Activated effector memory CD4-positive, alpha-beta T cell treated with Interleukin-2 at 50 U/mL for 16 hours (primary cell): ENCODE measurements at places on chromosomes 7 and 10.

GRCh38 chr7:94154858-94155257, 150.7 kb upstream of the BET1 start:
- DNase-seq, result no peak

GRCh38 chr7:149824301-149824741, 13.9 kb upstream of the ZNF862 start:
- DNase-seq, result no peak

GRCh38 chr10:122186816-122187810, 84.0 kb upstream of the BTBD16 start:
- DNase-seq, result no peak

GRCh38 chr10:3924344-3924743, 139.3 kb upstream of the KLF6 start:
- DNase-seq, result no peak

DNA sequence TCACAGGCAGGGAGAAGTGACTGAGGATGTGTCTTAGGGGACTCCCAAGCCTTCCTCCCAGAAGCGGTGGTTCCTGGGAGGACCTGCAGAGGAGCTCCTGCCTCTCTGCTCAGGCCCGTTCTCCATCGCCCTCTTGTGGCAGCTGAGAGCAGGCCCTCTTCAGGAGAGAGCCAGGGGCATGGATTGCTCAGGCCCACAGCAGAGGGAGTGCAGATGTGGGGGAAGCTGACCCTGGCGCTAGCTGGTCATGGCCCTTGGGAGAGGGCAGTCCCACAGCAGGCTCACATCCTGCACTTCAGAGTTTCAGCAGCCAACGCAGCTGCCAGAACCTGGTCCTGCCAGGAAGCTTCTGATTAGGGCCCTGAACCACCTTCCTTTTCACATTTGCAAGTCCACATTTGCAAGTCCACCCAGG, 94.8 kb upstream of the TARP start:
- peak; percentile 59 for DNase-seq

DNA sequence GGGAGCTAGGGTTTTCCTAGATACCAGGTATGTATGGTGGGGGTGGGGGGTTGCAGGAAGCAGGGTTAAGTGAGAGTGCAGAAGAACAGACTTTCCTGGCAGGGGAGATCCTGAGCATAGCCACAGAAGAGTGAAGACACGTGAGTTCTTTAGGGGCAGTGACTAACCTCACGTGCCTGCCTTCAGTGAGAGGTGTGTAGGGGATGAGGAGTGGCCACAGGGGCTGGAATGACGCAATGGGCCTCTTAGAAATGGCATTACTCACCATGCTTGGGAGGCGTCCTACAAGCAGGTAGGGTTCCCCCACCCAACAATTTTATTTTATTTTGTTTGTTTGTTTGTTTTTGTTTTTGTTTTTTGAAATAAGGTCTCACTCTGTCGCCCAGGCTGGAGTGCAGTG, 698.6 kb upstream of the NRP1 start:
- DNase-seq, result no peak

DNA sequence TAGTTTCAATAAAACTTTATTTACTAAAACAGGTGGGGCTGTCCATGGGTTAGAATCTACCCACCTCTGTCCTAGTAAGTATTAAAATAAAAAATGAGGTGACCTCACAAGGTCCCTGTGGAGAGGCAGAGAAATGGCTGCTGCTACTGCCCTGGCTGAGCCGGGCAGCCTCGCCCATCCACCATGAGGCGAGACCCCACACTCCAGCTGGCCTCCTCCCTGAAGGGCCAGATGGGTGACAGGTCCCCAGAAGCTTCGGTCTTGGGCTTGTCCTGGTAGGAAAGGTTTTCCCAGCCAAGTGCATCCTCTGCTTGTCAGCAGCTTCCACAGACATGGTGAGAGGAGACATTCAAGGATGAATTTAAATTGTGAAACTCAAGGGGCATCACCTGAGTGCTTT, 565.8 kb downstream of the PTPRN2 start:
- DNase-seq, result no peak
